ENCODE measurements at places on chromosomes 11 and 22.
A peak's percentile ranks its signal among the peaks of the same experiment; 100 is the strongest.

GRCh38 chr11:88555829-88556202 is 218.3 kb upstream of the CTSC start:
- DNase-seq, result no peak

DNA sequence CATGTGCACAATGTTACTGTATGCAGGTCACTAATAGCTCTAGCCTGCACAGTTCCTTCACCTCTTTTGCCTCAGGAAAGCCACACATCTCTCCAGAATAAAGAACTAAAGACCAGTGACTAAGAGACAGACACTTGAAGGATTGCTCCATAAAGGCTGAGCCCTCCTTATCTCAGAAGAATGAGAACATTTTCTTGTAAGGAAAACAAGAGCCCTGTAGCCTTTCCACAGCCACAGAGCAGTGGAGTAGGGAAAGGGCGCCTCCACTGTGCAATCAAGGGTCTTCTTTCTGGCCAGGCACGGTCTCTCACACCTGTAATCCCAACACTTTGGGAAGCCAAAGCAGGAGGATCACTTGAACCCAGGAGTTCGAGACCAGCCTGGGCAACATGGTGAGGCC is 202.6 kb upstream of the TMEM45B start:
- DNase-seq, result no peak

GRCh38 chr22:43136255-43136654 is 6.9 kb downstream of the MCAT start:
- DNase-seq, result no peak

GRCh38 chr22:32985899-32986765 is 72.0 kb downstream of the SYN3 start:
- peak; percentile 6 for DNase-seq

GRCh38 chr22:48177631-48178030 is 1415.2 kb downstream of the TBC1D22A start:
- DNase-seq, result no peak

DNA sequence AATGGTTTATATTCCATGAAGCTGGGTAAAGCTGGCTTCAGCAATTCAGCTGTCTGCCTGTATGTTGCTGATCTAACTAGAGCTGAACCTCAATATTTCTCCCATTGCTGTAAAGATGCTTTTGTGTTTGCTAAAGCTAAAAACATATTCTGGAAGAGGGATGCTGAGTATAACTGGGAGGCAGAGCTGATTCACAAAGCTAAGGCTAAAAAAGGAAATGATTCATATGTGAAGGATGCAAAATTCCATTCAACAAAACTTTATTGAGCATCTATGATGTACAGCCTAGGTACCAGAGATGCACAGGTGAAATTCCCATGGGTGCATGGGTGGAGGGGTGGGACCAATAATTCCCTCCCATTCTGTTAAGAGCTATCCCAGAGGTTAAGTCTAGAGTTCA is 193.9 kb downstream of the KIF18A start:
- DNase-seq, result no peak

GRCh38 chr22:36331912-36332622 is 55.7 kb downstream of the MYH9 start:
- DNase-seq, result no peak

- DNase-seq, result no peak
Measured at GRCh38 chr11:33874910-33875490, 16.9 kb downstream of the LMO2 start.

DNA sequence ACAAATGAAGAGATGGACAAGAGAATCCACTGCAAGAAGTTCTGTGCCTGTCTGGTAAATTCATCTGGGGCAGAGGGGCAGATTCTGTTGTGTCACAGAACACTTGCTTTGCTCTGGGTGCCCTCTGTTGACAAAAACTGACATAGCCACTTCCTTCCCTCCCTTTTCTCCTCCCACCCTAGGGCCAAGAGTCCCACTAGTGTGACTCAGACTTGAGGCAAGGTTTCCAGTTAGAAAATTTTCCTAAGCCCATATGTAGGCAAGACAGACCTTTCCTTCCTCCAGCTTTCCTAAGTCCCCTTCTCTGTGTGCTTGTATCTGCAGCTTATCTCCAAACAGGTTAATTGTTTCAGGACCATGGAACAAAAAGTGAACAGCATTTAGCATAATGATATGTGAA is 106.8 kb downstream of the RBFOX2 start:
- peak; percentile 13 for DNase-seq

DNA sequence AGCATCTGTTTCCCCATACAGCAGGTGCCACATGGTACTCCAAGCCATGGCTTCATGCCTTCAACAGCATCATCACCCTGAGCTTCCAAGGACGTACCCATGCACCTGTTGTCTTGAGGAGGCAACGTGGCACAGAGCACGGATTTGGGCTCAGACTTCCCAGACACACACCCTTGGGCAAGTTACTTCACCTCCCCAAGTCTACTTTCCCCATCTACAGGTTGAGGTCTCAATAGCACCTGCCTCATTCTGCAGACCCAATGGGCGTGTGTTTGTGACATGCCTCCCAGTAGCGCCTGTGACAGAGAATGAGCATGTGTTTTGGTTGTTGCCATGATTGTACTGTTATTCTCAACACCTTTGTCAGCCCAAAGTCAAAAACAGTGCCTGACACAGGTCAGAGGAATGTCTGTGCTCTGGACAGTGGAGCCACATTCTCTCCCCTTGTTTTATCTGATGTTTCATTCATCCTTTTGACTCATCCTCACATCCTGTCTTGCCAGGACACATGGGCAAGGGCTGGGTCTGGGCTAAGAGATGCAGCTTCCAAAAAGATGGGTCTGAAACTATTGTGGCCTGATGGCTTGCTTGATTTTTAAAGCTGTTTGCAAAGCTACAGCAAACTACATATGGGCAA is 53.4 kb upstream of the CCND1 start:
- no peak for DNase-seq

GRCh38 chr11:85132851-85133585 is 494.1 kb downstream of the DLG2 start:
- no peak for DNase-seq

- no peak for DNase-seq
Measured at GRCh38 chr11:37947821-37948220, 1349.8 kb upstream of the RAG2 start.

DNA sequence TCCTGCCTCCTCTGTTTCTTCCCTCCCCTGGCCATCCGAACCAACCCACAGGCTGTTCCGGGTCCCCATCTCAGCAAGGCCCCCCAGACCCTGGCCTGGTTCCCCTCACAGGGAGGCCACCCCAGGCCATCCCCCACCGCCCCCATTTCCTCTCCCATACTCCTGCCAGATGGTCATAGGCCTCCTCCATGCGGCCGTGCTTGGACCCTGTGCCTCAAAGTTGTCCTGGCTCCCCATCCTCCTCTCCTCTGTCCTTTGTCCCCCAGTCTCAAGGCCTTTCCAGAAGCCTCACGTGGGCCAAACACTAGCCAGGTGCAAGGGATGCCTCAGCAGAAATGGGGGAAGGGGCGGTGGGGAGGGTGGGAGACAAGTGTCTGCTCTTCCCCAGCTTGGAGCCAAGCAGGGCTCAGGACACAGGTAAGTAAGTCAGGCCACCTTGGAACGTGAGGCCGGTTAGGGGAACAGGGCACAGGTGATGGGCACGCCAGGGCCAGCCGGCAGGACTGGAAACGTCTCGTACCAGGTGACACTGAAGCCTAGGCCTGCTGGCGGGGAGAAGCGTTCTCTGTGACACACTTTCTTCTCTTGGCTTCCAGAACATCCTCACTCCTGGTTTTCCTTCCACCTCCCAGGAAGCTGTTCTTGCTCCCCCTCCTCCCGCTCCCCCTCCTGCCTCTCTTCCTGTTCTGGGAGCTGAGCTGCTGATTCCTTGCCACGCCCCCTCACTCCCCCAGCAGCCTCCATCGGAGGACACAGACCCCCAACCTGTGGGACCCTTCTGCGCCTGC is 31.5 kb upstream of the SLC22A12 start:
- no peak for DNase-seq

- DNase-seq, result no peak
Measured at GRCh38 chr22:31579835-31580242, 82.2 kb downstream of the PISD start.

GRCh38 chr22:26949193-26949592 is 291.8 kb downstream of the MIAT start:
- no peak for DNase-seq

- DNase-seq, result no peak
Measured at GRCh38 chr11:111836721-111837120, 34.7 kb downstream of the ALG9 start.

- no peak for DNase-seq
Measured at GRCh38 chr11:68412593-68413475, 47.7 kb upstream of the PPP6R3 start.

- no peak for DNase-seq
Measured at GRCh38 chr11:31986201-31986889, 104.5 kb upstream of the RCN1 start.

- DNase-seq, result peak; percentile 82
Measured at GRCh38 chr11:64810271-64810890, at the start of gene MEN1. Gene MEN1, minus strand, starts transcription at chr11:64810551. Its CDS starts 442 bp downstream, at chr11:64810109.

GRCh38 chr11:8075119-8075726 is 5.8 kb upstream of the TUB start:
- DNase-seq, result no peak

GRCh38 chr11:437228-437870 is 4.5 kb downstream of the ANO9 start:
- no peak for DNase-seq

- DNase-seq, result no peak
Measured at GRCh38 chr22:24582056-24582814, 10.6 kb downstream of the LRRC75B start.

DNA sequence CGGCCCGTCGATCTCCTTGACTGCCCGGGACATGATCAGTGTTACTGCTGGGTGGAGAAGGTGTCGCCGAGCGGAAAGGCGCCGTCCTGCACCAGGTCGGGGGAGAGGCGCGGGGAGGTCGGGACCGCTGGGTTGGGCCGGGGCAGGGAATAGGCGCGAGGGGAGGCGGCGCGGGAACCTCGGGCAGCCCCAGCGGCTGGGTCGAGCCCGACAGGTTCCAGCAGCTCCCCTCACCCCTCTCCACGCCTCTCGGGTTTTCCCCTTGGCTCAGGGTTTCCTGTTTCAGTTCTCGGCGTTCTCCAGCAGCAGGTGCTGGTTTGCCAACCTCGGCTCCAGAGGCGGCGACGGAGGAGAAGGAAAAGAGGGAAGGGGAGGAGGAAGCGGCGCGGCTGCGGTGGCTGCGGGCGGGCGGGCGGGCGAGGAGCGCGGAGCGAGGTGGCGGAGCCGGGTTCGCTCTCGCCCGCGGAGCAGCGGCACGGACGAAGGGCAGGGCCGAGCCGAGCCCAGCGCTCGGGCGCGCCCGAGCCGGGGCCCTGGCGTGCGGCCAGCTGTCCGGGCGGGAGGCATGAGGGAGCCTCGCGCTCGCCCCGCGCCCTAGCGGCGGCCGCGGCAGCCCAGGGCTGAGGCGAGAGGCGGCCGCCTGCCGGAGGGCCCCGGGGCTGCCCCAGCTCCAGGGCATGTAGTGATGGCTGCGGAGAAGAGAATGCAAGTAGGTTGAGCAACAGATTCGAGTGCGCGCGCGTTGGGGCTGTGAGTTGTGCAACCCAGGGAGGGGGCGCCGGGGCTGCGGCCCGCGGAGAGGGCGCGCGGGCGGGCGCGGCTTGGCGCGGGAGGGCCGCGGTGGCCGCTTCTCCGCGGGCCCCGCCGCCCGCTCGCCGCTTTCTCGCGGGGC is at the start of gene ZC3H12C:
ZC3H12C (plus strand) TSS at position 878 of the 892 bp plus-strand sequence. CDS start 20 bp downstream, outside the sequence.
- DNase-seq, result peak; percentile 35

DNA sequence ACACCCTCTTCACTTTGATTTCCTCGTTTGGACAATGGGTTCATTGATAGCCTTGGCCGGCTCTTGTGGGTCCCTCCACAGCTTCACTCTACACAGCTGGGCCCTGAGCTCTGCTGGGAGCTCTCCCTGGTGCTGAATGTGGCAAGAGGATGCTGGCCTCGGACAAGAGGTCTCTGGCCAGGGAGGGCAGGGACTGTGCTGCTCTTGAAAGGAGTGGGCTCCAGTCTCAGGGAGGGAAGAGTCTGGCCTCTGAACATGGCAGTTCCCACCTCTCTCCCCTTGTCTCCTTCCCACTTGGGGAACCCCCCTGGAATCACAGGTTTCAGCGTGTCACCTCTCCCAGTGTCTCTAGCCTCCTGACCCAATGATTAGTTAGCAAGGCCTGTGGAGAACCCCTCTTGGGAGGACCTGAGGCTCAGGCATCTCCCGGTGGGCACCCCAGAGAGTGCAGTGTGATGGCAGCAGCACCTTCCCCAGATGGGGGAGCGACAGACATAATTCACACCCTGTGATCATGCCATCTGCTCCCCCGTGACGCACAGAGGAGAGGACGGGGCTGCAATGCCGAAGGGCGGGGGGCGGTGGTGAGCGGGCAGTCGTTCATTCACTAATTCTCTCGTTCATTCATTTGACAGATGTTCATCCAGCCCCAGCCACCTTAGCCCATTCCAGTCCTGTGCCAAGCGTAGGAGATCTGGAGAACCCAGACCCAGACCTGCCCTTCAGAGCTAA is 2.8 kb upstream of the CABP7 start:
- DNase-seq, result no peak

- no peak for DNase-seq
Measured at GRCh38 chr11:98180511-98180910, 840.2 kb upstream of the CNTN5 start.

DNA sequence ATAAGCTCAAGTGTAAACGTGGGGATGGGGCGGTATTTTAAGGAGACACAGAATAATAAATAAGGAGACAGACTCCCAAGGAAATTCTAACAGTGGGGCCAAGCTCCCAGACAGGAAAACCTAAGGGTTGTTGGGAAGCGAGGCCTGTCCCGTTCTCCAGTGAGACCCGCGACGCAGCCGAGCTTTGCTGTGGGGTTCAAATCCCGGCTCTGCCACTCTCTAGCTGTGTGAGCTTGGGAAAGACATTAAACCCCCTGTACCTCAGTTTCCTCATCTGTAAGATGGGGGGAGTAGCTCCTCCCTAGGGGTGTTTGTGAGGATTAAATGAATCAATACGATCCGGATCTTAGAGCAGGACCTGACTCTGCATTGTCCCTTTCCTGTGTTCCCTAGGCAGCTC is 106.8 kb downstream of the TRIM29 start:
- no peak for DNase-seq

DNA sequence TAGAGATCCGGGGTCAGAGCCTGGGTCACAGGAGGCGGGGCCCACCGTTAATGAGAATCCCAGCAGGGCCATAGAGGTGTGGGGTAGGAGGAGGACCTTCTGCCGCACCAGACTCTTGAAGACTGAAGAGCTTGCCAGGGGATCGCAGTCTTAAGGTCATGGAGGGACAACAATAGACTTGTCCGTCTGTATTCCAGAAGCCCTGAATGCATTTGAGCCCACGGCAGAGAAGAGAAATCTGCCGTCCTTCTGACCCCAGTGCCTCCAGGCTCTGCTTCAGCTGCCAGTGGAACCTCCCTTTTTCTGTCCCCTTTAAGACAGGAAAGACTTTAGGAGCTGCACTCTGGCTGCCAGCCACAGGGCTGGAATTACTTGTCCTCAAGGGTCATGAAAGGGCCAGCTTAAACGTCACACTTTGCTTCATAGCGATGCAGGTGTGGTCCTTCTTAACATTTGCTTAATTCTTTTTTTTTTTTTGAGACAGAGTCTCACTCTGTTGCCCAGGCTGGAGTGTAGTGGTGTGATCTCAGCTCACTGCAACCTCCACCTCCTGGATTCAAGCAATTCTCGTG is 15.5 kb upstream of the ST3GAL4 start:
- no peak for DNase-seq

Measured in stimulated activated CD4-positive, alpha-beta T cell treated with anti-CD3 and anti-CD28 coated beads, Interleukin-12 subunit alpha, Interleukin-12 subunit beta, amount 100 ng/mL, for 24 hours (primary cell).